Suprapubic skin (tissue), 4 donors: ENCODE measurements at places on chromosomes 7 and 10. TPM values are rescaled to one million over a fixed set of nuclear protein-coding genes. Genes with fewer than 3 reads are reported as not detected.

DNA sequence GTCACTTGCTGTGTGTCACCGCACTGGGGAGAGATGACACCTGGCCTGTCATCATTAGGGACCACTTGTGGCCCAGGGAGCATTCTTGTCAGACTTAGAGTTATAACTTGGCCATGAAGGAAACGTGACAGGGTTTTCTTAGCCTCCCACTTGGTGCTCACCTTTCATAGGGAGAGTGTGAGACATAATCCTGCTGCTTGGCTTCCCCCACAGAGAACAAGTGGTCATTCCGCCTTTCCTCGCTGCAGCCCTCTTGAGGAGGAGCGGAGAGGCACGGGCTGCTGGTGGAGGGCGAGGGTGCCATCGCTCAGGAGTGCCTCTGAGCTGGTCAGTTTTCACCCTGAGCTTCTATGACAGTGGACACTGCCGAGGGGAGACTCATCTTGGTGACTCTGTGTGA lies 125.0 kb upstream of the GJD4 start:
- peaks cover 4% of the 10 kb centered on the region for H3K4me1 ChIP-seq
- H3K36me3 ChIP-seq, result no peaks in the 10 kb centered on the region
- H3K27me3 ChIP-seq, result no peaks in the 10 kb centered on the region
- H3K27ac ChIP-seq, result no peak overlapping the region

Gene COG5
- 59.6 TPM for total RNA-seq

DNA sequence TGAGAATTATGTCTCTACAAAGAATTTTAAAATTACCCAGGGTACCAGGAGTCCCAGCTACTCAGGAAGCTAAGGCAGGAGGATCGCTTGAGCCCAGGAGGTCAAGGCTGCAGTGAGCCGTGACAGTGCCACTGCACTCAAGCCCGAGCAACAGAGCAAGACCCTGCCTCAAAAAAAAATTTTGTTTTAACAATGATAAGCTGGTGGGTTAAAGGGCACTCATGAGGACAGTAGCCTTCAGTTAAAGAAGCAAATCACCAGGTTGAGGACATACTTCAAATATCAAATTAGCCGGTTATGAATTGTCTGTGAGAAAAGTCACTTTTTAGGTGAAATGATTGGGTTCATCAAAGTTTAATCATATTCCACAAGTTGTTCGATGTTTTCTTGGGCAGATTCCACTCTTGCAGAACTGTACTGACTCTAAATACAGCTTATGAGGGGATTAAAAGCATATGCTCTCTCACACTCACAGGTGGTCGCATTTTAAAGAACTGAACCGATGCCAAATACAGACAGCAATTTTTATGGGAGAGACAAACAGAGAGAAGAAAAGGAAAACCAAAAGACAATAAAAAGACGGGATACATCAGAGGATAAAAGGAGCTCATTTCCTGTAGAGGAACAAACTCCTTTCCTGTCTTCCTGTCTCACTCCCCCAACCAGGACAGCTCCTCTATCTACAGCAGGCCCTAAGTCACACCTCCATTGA lies 582.8 kb upstream of the NRP1 start:
- DNase-seq, result no peak
- H3K4me1 ChIP-seq, result no peaks in the 10 kb centered on the region
- no peaks in the 10 kb centered on the region for H3K27me3 ChIP-seq
- no peak overlapping the region for H3K4me3 ChIP-seq

Gene HTR5A
- not detected for total RNA-seq

DNA sequence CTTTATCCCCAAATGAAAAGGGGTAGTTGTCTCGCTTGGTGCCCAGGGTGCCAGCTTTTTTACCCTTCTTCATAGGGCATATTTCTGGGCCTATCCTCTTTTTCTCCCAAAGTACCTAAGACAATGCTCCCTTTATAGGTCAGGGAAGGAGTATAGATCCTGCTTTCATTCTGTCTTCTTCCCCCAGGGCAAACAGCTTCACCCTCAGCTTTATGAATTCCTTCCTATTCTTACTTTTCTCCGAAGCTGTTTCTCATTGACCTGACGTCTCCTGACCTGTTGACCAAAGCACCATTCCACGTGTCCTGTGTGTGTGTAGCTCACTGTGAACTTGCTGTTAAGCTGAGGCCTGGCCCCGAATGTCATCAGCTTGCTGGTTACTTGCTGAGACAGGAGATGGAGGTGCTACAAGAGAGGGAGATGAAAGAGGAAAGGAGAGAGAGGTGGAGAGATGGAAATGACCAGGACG lies 48.9 kb downstream of the PYROXD2 start:
- peaks cover 39% of the 10 kb centered on the region for H3K4me1 ChIP-seq
- H3K36me3 ChIP-seq, result no peaks in the 10 kb centered on the region
- H3K27ac ChIP-seq, result peak overlapping the region; percentile 55

Gene DBF4
- total RNA-seq, result 32.1 TPM

DNA sequence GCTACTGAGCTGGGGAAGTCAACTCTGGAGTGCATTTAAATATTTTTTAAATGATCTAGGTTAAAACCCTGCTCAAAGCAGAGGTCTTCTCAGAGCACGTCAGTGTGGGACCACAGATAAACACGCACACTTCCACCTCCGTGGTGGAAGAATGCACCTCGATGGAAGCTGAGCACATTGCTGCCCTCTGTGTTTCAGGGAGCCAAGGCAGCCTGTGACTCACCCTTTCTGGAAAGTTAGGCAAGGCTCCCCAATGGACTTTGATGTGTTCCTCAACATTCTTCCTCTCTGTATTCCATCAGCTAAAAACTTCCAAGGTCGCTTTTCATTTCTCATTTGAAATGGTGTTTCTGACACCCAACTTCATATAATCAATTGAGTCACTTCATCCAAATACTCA lies 170.8 kb upstream of the KMT2E start:
- H3K27ac ChIP-seq, result no peak overlapping the region
- no peaks in the 10 kb centered on the region for H3K4me1 ChIP-seq
- H3K27me3 ChIP-seq, result peaks cover 4% of the 10 kb centered on the region
- no peak overlapping the region for H3K4me3 ChIP-seq

DNA sequence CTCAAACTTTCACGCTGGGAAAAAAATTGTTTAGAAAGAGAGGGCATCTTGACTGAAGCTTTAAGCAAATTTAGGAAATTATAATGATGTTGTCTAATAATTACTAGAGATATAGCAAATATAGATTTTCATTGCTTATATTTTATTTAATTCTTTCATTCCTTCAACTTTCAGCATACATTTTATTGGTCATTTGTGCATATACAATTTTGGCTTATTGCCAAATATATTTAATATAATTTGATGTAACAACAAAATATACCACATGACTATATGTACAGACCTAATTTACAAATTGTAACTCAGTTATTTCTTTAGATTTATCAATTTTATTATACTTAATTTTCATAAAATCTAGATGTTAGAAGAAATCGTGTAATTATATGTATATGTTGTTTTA lies 390.1 kb downstream of the ATRNL1 start:
- H3K27ac ChIP-seq, result no peak overlapping the region
- no peaks in the 10 kb centered on the region for H3K36me3 ChIP-seq
- no peaks in the 10 kb centered on the region for H3K4me1 ChIP-seq

GRCh38 chr7:106049139-106049752 lies 62.9 kb downstream of the SYPL1 start:
- no peak for DNase-seq
- no peaks in the 10 kb centered on the region for H3K36me3 ChIP-seq
- no peak overlapping the region for H3K4me3 ChIP-seq
- peaks cover 46% of the 10 kb centered on the region for H3K4me1 ChIP-seq
- H3K27me3 ChIP-seq, result no peaks in the 10 kb centered on the region
- no peak overlapping the region for H3K27ac ChIP-seq

GRCh38 chr7:27377988-27378387 lies 135.4 kb downstream of the EVX1 start:
- no peaks in the 10 kb centered on the region for H3K4me1 ChIP-seq
- H3K4me3 ChIP-seq, result no peak overlapping the region
- H3K36me3 ChIP-seq, result no peaks in the 10 kb centered on the region
- DNase-seq, result no peak
- H3K27me3 ChIP-seq, result peaks cover 8% of the 10 kb centered on the region
- no peak overlapping the region for H3K27ac ChIP-seq

- no peaks in the 10 kb centered on the region for H3K4me1 ChIP-seq
- H3K27ac ChIP-seq, result no peak overlapping the region
- no peaks in the 10 kb centered on the region for H3K27me3 ChIP-seq
- H3K4me3 ChIP-seq, result no peak overlapping the region
Observed at GRCh38 chr7:84277628-84278224, 83.1 kb upstream of the SEMA3A start.

GRCh38 chr7:27714831-27715444 lies 25.0 kb upstream of the TAX1BP1 start:
- no peaks in the 10 kb centered on the region for H3K27me3 ChIP-seq
- no peak overlapping the region for H3K27ac ChIP-seq
- no peaks in the 10 kb centered on the region for H3K4me1 ChIP-seq
